ENCODE measurements at places on chromosomes 1 and 21.

DNA sequence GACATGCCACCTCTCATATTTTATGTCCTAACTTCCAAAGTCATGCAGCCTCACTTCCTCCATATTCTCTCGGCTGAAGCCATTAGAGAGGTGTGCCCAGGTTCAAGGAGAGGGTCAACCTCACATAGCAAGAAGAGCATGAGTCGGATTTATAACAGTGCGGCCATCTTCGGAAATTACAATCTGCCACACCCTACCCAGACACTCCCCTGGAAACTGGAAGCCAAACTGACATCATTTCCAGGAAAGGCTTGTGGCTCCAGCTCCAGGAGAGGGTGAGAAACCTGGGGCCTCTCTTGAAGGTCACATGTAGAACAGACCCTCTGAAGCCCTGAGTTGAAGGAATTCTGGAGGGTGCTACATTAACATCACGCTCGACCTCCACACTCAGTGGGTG, 73.5 kb downstream of the RRAGC start:
- DNase-seq, result no peak

- no peak for DNase-seq
These were observed 11.9 kb downstream of the TRAF3IP3 start for GRCh38 chr1:209767706-209768105.

DNA sequence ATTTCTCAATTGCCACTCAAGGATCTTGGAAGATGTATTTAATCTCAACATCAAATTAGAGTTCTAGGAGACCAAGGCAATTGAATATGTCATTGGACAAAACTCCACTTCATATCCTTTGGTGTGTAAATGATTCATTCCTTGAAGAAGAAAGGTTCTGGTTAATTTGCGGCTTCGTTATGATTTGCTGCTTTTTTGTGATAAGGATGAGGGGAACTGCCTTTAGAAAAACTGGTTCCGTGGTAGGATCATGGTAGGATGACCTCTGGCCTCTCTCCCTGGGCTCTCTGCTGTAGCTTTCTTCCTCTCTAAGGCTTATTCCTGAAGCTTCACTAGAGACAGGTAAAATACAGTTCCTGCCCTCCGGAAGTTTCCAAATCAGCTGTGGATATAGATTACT, 51.5 kb upstream of the ERRFI1 start:
- no peak for DNase-seq

DNA sequence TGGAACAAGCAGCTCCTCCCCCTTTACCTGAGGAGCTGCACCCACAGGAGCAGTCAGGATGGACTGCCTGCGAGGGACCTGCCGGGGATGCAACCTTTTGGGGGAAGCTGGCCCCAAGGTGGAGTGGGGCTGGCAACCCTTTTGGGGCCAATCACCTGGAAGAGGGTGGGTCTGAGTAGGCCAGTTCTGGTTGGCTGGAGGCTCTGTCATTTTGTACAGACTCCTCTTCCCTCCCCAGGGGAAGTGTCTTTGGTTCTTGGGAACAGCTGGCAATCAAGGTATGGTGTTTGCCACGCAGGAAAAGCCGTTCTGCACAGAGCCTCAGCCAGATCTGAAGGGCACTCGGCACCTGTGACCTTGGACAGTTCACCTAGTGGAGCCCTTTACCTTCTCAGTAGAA, 280 bp upstream of the A3GALT2 start:
- DNase-seq, result no peak

DNA sequence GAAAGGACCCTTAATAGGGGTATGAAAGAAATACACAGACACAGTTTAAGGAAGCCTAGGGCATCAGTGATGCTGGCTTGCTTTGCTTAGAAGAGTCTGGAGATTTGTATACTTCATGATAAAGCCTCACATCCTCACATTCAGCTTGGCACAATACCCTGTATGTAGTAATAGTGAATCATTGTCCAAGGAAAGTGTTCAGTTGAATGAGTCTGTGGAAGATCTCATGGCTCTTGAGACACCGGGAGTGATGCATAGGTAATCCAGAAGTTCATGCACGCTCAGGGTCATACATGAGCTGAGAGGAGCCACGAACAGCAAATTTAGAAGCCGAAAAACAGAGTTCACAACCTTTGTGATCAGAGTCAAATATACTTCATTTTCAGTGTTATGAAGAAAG, 537.2 kb upstream of the TMPRSS15 start:
- DNase-seq, result no peak

GRCh38 chr1:15749399-15750291, 7.3 kb downstream of the TMEM82 start:
- no peak for DNase-seq

DNA sequence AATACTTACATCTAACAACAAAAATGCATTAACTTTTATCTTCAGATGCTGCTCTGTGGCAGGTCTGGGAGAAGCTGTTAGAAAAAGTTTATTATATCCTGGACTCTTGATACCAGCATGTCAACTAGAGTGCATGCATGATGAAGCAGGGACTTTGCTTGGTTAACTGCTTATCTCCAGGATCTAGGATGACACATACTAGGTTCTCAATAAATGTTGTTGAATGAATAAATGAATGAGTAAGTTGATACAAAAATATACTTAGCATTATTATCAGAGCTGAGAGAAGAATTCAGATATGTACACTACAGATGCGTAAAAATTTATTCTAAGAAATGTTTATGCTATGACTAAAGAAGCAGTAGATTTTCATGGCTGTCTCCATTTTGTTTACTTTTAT, 304.3 kb downstream of the LTN1 start:
- no peak for DNase-seq

DNA sequence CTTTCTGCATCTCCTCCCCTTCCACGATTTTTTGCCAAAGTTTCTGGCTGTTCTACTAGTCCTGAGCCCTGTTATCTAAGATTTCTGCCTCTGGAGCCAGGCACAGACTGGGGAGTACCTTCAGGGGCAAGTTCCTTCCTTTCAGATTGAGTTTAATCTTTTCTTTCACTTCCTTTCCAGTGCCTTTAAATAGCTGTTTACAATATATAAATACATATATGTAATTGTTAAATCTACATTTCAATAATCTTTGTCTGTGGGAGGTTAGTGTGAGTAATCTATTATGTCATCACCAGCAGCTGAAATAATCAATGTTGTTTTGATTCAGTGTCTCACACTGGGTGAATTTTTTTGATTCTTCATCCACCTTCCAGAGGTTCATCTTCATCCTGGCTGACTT, 31.8 kb downstream of the DIPK1A start:
- no peak for DNase-seq

GRCh38 chr1:8382051-8382505, 64.2 kb downstream of the SLC45A1 start:
- peak; percentile 71 for DNase-seq

DNA sequence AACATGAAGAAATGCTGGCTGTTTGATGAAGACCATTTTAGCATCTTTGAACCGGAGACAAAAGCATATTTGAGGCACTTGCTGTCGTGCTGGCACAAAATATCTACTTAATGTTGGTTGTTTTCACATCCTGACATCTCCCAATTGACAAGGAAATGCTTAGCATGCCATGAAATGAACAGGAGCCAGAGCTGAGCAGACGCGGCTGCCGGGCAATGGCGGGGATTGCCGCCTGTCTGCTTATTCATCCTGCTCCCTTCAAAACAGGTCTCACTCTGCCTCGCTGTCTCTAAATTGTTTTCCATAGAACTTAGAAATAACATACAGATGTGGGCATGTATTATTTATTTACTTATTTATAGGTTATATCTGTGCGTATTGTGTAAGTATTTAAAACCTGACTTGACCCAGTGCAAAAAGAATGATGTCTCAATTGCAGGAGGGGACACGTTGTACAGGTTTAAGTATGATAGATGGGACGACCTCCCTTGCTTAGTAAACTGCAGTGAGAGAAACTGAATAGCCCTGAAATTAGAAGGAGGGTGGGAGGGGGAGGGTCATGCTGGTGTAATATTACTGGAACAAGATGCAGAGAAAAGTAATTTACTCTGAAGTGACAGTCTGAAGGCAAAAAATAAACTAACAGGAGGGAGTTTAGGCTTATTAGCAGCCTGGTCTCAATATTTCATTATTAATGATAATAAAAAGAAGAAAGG, 590.4 kb upstream of the PLXNA2 start:
- DNase-seq, result no peak

DNA sequence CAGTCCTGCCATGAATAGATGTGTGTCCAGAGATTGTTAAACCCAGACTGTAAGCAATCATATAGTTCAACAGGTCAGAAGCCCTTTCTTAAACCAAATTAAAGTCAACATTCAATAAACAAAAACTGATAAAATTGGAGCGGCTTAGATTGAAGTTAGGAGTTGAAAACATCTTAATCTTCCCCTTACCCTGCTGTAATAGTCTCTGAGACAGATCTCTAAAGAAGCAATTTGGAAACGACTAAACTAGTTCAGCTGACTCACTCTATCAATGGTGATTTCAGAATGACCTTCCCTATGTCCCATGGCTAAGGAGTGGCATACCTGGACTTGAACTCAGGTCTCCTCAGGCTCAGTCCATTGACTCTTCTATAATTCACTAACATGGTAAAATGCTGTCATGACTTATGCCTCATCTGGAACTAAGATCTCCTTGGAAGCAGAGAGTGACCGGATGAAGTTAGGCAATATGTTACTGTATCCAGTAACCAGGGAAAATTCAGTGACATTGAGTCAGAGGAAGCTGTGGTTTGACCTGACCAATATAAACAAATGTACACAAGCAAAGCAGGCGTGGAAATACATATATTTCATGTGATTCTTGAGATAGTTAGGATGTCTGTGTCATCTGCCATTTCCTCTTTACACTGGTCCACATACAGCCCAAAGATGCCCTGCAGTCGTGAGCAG, 30.1 kb downstream of the SGIP1 start:
- no peak for DNase-seq

DNA sequence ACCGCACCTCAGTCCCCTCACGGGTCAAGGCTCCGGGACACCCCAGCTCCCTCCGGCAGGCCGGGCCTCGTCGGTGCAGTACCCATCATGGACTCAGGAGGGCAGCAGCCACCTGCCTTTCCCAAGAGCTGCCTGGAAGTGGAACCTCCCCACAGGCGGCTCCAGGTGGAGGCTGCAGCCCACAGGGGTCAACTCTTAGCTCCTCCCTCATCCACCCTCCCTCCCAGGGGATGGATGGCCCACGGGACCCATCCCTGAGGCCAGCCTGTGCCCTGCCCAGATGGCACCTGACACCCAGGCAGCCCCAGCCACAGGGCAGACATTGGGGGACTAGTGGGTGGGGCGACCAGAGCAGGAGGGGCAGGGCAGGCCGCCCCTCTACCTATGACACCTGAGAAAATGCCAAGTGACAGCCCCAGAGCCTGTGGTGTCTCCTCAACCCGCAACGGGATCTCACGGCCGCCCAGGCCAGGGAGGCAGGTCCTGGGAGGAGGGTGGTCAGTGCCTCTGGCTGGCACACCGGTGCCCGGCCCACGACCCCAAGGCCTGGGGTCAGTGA, 1.2 kb upstream of the ARHGEF16 start:
- DNase-seq, result peak; percentile 85

DNA sequence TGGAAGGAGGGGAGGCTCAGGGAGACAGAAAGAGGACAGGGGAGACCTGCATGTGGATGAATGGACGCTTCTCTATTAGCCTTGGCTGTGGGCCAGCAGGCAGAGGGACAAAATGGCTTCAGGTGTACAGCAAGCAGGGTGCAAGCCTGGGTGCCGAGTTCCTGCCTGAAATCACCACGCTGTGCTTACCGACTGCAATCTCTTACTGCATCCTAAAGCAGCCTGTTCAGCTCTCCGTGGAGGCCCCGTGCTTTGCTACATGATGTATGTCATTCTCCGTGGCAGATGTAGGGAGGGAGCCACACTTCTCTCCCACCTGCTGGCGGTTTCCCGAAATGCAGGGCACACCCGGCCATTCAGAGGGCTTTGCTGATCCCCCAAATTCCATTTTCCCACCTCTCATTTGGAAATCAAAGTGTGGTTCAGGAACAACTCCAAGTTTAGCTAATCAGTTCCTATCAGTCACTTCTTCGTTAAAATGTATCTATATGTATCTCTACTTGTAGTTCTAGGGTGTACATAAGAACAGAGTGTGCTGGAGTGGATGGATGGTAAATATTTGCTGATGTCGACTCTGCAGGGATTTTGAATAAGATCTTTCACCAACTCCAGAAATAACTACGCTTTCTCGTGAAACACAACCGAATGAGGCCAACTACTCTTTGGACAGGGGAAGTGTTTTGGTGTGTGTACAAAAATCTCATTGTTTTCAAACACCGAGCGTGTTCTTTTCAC, 122.3 kb upstream of the BACE2 start:
- DNase-seq, result no peak

- no peak for DNase-seq
These were observed 31.2 kb upstream of the SYNC start for GRCh38 chr1:32733582-32734321.

DNA sequence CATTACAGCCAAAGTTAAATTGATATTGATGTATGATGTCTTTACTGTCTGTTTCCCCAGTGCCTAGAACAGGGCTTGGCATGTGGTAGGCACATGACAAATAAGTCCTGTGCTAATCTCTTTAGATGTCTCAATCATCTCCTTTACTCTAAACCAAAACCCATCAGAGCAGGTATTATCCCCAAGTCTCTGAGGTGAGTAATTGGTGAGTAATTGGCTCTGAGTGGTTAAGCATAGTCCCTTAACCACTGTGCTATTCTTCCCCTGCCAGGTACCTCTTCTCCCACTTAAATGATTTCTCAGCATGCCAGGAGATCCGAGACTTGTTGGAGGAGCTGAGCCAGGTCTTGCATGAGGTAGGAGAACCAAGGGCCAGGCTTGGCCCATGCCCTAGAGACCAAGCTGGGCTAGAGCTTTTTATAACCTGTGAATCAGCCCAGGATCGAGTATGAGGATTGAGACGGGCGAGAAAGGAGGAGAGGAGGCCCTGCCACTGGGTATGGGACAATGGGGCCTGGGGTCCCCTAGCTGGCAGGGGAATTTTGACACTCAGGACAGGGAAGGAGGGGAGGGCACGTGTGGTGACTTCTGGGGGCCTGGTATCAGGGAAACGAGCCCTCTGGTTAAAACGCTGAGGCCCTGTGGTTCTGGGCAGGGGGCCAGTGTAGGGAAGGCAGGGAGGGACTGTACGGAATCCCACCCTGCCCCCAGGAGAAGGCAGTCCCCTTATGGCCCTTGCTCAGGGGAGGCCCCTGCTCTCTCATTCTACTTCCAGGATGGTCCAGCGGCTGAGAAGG, 4.5 kb downstream of the CNKSR1 start:
- DNase-seq, result no peak

DNA sequence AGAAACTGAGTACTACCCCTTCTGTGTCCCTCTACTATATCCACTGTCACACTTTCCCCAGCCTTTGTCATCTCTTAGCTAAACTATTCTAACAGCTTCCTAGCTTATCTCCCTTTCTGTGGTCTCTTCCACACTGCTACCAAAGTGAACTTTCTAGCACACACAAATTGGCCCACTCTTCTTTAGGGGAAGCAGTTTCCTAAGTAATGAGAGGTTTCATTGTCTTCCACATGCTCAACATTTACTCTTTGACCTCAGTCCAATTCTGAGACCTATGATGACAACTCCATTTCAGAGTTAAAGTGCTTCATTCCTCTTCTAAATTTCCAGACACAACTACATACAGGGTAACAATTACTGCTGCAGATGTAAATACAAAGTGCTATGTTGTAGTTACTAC, 32.9 kb downstream of the SCYL3 start:
- DNase-seq, result no peak

GRCh38 chr1:169874229-169874628, 19.5 kb downstream of the SCYL3 start:
- no peak for DNase-seq
